ENCODE measurements at places on chromosomes 5 and 9.

DNA sequence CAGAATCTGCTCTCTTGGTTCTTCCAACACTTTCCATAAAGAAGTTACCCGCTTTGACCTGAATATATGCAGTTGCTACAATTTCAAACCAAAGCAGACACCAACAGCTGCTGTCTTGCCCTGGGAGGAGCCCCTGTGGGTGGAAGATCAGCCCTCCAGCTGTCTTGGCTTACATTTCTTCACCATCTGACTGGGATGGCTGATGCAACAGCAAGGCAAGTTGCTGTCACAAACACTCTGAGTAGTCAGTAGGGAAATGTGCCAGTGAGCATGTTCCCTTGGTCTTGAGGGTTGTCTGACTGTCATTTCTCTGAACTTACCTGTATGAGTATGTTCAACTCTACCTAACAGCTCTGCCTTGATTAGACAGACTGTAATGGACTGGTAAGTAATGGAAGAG is 152.9 kb downstream of the SGCD start:
- no peak for DNase-seq

DNA sequence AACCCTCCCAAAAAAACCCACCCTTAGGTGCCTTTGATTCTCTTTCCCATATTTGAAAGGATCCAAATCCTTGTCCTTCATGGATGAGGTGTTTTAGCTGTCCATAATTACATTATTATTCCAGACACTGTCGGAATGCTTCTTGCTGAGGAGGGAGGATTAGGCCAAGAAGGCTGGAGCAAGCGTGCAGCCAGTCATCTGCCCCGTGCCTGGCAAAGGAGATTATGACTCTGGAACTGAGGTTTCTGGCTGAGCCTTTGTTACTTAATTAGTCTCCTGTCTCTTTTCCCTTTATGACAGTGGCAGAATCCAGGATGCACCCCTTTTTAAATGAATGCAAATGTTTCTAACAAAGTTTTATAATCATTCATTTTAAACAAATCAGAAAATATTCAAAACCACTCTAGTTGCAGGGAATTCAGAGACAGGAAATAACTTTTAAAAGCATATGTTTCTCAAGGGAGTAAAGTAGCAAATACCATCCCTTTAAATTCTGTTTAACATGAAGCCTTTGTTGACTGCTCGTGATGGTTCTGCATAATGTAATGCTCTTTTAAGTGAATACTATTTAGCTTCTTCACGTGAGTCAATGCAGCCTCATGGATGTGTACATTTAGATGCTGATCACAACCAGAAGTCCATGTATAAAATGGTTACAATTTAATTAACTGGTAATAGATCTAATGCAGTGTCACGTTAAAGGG is 69.8 kb downstream of the GALNT10 start:
- DNase-seq = no peak

- DNase-seq = no peak
Observed at GRCh38 chr9:28001096-28001495, 427.8 kb upstream of the C9orf72 start.

- DNase-seq = no peak
Observed at GRCh38 chr5:65742565-65743231, 20.7 kb downstream of the NLN start.

GRCh38 chr9:37371565-37372464 is 50.7 kb upstream of the GRHPR start:
- DNase-seq = no peak

GRCh38 chr5:123813264-123813663 is 301.3 kb downstream of the CSNK1G3 start:
- DNase-seq = no peak

DNA sequence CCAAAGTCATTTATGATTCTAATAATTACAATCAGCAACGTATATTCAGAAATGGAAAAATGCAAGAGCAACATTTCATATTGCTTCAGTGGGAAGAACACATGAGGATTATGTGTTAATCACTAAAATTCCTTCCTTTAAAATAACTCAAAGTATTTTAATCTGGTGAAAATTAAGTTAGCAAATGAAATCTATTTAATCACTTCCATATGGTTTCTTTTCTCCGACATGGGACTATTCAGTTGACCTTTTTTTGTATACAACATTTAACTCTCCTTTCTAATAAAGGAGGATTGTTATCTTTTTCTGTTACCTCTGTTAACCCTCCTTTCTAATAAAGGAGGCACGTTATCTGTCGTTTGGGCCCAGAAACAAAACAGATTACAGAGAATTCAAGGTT is 59.9 kb downstream of the HOMER1 start:
- no peak for DNase-seq

DNA sequence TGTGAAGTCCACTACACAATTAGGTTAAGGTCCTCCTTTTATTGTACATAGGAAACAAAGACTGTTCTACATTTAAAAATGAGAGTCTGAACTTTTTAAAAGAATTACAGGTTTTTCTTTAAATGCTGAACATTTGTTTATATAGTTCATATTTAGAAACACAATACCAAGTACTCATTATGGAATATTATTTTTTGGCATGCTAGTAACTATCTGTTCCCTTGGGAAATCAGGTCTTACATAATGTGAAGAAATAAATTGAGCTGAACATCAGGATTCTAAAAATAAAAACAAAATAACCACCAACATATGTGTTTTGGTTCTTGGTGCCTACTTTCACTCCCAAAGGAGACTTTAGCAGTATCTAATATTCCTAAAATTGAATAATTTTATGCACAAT is 230.5 kb upstream of the IZUMO3 start:
- DNase-seq = no peak

DNA sequence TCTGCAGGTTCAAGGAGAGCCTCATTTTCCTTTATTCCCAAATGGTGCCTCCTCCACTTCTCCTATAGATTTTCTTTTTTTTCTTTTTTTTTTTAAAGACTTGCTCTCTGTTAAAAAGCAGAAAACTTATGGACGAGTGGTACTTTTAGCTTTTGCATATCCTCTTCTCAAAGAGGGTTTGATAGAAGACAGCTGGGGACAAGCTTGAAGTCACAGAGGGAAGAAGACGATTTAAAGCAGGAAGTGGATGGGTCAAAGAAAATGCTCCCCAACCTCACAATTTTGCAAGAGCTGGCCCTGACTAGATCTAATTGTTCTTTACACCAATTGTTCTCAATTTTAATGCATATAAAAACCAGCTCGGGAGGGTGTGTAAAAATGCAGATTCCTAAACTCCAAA is 48.9 kb downstream of the APBA1 start:
- DNase-seq = no peak

- DNase-seq = no peak
Observed at GRCh38 chr5:6302684-6303083, 75.7 kb downstream of the MED10 start.

DNA sequence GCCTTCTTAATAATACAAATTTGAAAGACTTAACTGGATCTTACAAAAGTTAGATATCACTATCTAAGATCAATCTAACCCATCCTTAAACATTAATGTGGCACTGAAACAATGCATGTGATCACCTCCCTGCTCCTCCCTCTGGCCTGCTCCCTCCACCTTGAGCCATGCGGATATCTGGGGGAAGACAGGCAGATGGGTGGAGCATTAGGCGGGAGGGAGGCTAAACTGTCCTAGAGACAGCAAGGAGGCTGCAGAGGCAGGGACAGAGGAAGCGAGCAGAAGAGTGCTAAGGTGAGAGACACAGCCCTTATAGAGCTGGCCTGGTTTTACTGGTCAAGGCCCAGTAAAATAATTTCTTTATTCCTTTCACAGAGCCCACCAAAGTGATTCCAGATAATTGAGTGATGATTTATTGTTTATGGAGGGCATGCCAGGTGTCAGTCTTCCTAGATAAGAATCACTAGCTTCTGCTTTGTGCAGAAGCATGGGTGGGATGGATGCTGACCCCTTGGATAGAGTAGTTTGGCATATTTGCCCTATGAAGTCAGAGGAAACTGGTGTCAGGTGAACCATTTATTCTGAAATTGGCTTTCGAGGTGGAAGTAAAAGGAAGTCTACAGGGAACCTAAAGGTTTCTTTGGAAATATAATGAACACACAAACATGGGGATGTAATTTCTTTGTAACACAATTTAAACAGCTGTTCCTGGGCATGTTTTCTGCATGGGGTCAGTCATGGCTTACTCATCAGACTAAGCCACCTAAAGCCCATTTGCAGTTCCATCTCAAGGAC is 188.3 kb downstream of the GNAQ start:
- DNase-seq = no peak

GRCh38 chr5:137515238-137515637 is 16.1 kb upstream of the SPOCK1 start:
- no peak for DNase-seq

GRCh38 chr9:86829496-86830046 is 117.7 kb downstream of the GAS1 start:
- no peak for DNase-seq

DNA sequence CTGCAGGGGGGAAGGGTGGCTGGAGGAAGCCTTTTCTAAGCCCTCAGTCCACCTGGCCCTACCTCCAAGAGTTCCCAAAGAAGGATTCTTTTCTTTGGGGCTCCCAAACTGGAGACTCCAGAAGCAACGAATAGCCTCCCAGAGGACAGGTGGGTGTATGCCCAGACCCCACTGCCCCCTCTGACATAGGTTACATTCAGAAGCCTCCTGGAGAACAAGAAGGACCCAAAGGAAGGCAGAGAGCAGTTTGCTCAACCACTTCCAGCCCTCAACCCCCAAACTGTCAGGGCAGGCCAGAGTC is 10.3 kb downstream of the HK3 start:
- no peak for DNase-seq

DNA sequence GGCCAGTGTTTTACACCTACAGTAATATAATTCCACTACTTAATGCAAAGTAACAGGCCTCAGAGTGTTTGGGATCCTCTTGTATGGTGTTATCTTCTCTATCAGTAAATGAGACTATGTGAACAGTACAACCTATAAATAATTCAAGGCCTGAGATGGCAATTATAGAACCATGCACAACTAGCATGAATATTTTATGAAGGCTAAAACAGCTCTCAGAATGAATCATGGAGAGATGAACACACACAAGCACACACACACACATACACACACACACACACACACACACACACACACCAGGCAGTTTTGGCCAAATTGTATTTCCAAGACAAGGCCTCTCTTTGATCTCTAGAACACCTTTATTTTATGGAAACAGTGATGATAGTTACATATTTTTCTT is 224.9 kb downstream of the EBF1 start:
- no peak for DNase-seq

- no peak for DNase-seq
Observed at GRCh38 chr9:3468421-3469205, 57.2 kb downstream of the RFX3 start.

GRCh38 chr5:143685246-143685815 is 126.6 kb upstream of the HMHB1 start:
- DNase-seq = no peak

DNA sequence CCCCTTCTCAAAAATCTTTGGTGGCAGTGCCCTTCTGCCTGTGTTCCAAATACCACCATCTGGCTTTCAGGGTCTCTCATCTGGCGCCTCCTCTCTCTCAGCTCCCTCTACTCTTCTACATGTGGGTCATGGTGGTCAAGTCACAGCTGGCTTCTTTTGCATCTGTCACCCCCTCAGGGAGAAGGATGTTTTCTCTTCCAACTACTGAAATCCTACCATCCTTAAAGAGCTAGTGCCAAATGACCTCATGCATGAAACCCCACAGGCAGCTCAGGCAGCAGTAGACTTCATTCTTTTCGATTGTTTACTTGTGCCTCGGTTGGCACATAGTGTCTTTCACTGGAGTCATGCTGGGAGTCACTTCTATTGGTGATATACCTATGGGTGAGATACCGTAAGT is 219.2 kb downstream of the DCP2 start:
- no peak for DNase-seq

GRCh38 chr9:137218754-137219271 is 3.2 kb downstream of the RNF208 start:
- DNase-seq = no peak

Data from posterior vena cava (tissue), 2 donors.